ENCODE measurements at places on chromosomes 2 and 18.

DNA sequence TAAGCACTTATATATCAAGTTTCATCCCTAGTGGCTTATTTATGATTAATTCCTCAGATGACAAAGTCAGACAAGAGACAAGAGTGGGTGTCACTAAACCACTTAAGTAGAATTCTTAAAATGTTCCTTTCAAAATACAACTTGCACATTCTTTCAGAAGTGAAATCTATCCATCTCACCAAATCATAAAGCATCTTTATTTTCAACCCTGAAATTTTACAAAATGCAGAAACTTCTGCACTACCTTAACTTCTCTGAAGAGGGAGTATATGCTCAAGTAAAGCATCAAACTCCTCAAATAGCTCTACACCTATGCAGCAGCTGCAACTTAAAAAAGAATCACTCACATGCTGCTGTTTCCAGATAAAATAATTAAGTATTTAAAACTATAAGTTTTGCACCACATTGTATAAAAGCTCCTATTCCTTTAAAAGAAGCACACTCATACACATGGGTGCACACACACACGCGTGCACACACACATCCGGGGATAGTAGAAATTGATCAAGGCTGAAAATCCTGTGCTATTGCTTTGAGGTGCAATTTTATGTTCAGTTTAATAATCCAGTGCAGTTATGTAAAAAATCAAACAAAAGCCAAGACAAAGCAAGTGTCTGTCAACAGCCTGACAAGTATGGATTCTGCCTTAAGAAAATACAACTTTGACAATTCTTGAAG is 244.5 kb downstream of the TCF4 start:
- no peak for DNase-seq

DNA sequence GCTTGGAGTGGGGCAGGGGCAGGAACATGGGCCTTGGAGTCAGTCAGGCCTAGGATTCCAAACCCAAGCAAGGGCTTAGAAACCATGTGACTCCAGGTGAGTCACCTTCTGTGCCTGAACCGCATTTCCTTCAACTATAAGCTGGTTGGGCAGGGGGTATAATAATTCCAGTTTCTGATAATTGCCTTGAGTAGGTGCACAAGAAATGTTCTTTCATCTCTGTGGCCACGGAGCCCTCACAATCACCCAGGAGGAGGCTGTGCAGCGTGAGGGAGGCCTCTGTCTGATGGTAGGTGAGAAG is 112.1 kb upstream of the HAAO start:
- no peak for DNase-seq

DNA sequence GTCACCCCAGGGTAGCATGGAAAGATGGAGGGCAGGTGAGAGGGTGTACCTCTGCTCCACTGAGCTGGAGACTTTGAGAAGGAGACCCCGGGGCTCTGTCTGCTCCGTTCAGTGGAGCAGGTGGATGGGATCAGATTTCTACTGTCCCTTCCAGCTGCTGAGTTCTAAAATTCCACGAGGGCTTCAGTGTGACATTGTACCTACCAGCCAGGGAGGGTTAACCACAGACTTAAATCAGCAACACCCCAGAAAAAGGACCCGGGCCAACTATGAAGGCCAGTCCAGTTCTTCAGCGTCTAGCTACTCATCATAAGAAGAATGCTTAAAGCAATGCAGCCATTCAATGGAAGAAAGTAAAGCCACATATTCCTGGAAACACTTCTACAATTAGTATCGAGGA is 23.8 kb downstream of the STAT1 start:
- DNase-seq, result no peak

GRCh38 chr2:159713631-159714246 is 1.4 kb downstream of the MARCHF7 start:
- no peak for DNase-seq

- no peak for DNase-seq
Observed at GRCh38 chr2:168731002-168731401, 71.4 kb upstream of the NOSTRIN start.

- no peak for DNase-seq
Observed at GRCh38 chr2:30029804-30030203, 108.4 kb upstream of the ALK start.

- DNase-seq, result no peak
Observed at GRCh38 chr18:71665131-71665530, 879.0 kb downstream of the CBLN2 start.

DNA sequence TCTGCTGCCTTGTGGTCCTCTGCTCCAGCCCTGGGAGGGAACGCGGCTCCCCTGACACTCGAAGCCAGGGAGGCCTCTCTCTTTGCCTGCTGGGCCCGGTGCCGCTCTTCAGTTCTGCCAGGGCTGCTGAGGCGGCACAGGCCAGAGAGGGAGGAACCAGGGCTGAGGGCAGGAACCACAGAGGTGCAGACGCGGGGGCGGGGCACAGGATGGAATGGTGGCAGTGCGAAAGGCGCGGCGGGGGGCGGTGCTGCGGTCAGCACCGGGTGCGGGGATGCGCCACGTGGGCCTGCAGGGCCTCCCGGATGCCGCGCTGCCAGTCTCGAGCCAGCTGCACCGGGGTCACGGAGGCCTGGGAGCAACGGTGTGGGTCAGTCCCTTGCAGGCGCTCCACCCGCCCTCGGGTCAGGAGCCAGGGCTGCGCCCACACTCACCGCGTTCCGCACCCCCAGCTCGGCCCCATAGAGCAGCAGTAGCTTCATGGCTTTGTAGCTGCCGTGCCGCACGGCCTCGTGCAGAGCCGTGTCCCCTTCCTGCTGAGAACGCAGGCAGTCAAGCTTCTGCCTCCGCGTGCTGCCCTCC is 4.4 kb downstream of the ANKRD23 start:
- no peak for DNase-seq

- DNase-seq, result no peak
Observed at GRCh38 chr2:23487735-23488492, 102.9 kb downstream of the KLHL29 start.

DNA sequence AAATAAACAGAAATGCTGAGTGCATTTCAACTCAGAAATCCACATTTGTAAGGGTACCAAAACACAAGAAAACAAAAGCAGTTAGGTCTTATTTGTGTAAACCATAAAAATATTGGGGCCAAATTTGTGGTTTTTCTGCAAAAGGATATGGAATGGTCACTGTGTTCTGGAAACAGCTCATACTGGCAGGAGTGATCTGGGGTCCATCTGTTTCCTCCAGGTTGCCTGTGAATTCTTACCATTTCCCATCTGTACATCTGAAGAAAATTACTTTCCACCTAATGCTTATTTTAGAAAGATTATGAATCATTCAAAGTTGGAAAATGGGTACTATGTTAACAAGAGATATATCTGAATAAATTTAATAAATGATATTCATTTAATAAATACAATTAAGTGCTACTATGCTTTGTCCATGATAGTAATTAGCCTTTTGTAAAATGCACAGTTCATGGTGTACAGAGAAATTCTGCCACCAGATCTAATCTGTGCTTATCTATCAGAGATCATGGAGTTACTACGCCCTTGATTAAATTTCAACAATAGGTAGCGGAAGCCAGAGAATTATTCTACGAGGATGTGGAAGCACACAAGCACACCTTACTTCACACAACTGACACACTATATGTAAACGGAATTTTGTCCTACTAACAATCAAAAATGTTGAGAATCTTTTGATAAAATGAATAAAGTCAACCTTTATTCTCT is 10.9 kb downstream of the ALS2 start:
- DNase-seq, result no peak

DNA sequence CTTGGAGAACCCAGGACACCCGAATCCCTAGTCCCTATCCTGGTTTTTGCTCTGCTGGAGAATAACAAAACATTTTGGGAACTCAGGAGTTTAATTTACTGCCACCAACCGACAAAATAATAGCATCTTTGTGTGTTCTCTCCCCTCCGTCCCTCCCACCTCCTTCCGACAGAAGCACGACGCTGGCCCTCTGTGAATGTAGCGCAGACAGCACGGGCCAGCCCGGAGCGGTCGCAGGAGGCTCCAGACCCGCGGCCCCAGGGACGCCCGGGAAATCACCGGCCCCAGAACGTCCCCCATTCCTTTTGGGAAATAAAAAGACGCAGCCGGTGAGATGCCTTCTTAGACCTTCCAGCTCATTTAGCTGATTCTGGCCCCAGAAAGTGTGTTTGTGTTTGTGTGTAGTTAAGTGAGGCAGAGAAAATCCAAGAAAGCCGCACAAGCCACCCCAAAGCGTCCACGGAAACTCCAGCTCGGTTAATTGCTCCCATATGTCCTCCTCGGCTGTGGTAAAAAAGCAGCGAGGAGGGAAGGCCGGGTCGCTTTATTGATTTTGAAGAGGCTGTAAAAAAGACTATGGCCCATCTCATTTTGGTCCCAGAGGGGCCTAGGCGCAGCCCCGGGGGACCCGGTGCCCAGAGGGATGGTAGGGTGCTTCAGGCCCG is 577 bp upstream of the TANC1 start:
- no peak for DNase-seq

DNA sequence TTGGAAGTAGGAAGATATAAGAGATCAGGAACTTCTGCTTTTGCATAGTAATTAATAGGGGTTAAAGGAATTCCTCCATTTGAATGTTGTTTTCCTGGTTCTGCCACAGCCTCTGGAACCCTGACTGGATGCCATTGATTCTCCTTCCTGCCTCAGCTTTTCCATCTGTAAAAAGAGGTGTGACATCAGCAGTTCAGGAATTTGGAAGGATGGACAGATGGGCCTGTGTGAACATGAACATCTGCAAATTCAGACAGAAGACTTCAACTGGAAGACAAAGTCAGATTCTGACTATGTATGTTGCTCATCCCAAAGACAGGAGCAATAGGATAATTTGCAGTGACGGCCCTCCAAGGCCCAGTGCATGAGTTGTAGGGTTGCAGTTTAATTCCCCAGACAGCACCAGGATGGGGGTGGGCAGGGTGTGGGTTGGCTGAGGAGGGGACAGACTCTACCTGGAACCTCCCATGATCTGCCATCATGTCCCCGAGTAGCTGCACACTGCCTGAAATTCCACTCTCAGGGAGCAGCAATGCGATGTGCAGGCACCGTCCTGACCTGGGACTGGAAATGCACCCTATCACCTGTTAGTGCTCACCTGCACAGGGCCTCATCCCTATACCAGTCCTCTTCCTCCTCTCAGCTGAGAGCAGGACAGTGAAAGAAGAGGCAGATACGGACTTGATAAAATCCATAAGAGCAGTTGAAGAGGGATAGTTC is 98.9 kb upstream of the EPAS1 start:
- no peak for DNase-seq

DNA sequence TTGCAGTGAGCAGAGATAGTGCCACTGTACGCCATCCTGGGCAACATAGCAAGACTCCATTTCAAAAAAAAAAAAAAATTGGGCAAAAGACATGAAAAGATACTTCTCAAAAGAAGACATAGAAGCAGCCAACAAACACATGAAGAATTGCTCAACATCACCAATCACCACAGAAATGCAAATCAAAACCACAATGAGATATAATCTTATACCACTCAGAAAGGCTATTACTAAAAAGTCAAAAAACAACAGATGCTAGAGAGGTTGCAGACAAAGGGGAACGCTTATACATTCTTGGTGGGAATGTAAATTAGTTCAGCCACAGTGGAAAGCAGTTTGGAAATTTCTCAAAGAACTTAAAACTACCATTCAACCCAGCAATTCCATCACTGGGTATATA is 43.1 kb upstream of the CHAC2 start:
- DNase-seq, result no peak

- no peak for DNase-seq
Observed at GRCh38 chr2:74333175-74333574, 10.0 kb downstream of the SLC4A5 start.

DNA sequence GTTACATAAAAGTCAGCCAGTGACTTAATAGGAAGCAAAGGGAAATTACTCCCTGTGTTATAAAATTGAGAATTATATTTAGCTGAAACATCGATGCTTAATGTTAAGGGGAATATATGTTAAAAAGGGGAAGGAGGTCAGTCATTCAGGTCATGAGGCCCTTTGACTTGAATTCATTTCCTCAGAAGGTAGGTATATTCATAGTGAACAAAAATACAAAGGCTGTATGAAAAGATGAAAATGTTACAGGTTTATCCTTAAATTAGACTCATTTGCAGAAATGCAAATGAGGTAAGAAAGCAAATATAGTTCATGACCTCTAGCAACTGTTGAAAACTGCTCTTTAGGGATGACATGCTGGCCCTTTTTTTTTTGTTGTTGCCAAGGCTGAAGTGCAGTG is 20.8 kb downstream of the MSH6 start:
- no peak for DNase-seq

- no peak for DNase-seq
Observed at GRCh38 chr2:73859721-73860586, 31.2 kb downstream of the STAMBP start.

DNA sequence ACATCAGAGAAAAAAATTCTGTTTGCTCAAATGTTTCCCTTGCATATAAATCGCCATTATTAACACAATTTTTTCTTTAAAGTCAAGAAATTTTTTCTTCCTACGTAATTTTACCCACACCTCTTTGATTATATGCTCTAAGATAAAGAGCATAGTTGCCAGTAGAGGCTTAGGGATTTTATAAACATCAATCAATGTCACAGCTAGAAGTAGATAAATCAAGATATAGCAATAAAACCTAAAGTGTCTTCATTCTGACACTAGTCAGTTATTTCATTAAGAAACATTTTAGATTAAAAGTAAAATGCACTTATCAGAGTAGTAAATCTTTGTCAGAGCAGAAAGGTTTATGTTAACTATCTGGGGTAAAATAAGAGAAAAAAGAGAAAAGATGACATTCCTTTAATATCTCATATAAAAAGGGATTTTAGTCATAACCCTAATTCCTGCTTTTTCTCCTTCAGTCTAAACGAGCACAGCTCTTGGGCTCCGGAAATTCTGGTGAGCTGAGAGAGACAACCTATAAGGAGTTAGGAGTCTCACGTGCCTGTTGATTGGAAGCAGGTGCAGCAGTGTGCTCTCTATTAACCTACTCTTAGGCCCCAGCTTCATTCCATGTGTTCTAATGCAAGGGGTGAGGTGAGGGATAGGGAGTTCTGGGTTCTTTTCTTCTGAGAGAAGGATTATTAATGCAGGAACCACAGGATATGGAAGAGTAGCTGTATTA is 172.4 kb upstream of the GULP1 start:
- no peak for DNase-seq

- DNase-seq, result no peak
Observed at GRCh38 chr18:55838841-55839240, 250.8 kb upstream of the TCF4 start.

DNA sequence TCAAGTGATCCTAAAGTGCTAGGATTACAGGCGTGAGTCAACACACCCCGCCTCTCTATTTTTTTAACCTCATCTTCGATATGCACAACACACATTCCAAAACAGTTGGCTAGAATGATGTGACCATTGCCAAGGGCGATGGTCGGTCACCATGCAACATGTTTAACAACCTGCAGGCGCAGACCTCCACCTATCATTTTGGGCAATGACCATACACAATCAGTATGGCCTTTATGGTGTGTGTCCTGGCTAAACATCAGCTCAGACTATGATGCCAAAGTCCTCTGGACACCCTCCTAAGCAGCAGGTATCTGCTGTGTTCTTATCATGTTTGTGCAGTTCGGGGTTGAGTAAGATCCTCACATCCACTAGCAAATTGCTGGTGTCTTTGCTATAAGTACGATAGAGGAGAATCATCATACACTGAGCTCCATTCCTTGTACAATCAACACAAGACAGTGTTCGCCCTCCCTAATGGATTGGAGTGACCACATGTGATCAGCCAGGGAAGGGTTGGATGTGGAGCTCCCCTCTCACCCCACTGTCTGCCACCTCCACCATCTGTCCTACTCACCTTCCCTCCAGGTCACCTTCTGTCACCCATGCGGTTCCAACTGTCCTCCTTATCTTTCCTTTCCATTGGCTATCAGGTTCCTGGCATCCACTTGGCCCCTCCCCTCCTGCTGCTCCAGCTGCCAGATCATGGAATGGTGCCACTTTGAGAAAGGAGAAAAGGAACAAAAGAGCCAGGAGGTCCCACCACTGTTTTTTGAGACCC is 7.9 kb upstream of the RNF152 start:
- DNase-seq, result no peak

- no peak for DNase-seq
Observed at GRCh38 chr2:65046633-65047407, 9.4 kb upstream of the CEP68 start.
